Stimulated activated CD4-positive, alpha-beta T cell treated with anti-CD3 and anti-CD28 coated beads, Interleukin-12 subunit alpha, Interleukin-12 subunit beta, amount 100 ng/mL, for 4 hours (primary cell): ENCODE measurements at places on chromosomes 5 and 9.

DNA sequence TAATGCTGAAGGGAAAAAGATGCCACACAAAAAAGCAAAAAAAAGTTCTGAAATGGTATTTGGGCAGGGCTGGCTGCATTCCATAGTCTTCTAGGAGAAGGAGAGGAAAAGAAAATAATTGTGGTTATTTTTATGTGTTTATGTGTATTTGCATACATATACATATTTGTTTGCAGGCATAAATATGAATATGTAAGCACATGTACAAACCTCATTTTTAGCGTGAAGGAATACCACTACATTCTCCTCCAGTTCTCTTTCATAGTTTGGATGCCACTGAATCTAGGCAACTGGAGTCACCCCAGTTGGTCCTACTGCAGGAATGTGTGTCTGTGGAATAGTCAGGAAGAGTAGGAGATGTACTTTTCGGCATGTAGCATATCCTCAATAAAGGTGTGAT, 181.1 kb downstream of the YTHDC2 start:
- no peak for DNase-seq

DNA sequence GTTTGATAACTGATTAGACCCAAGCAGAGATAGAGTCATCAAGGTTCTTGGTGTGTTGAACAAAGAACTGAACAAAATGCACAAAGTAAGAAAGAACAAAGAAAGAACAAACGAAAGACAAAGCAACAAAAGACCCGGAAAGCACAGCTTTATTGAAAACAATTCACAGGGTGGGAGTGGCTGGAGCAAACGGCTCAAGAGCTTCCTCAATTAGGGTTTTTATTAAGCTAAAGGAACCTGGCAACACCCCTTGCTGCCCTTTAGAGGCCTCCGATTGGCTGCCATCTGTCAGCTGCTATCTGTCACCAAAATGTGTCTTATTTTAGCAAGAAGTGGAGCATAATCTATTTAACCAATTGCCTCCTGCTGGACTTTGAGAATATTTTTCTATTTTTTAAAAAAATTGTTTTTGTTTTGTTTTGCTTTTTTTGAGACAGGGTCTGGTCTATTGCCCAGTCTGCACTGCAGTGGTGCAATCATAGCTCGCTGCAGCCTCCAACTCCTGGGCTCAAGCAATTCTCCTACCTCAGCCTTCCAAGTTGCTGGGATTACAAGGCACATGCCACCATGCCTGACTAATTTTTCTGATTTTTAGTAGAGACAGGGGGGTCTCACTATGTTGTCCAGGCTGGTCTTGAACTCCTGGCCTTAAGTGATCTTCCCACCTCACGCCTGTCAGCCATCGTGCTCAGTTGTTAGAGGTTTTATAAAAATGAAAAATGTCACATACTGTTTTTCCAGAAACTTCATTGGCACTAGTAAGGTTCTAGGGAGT, 7.7 kb upstream of the ABO start:
- no peak for DNase-seq

DNA sequence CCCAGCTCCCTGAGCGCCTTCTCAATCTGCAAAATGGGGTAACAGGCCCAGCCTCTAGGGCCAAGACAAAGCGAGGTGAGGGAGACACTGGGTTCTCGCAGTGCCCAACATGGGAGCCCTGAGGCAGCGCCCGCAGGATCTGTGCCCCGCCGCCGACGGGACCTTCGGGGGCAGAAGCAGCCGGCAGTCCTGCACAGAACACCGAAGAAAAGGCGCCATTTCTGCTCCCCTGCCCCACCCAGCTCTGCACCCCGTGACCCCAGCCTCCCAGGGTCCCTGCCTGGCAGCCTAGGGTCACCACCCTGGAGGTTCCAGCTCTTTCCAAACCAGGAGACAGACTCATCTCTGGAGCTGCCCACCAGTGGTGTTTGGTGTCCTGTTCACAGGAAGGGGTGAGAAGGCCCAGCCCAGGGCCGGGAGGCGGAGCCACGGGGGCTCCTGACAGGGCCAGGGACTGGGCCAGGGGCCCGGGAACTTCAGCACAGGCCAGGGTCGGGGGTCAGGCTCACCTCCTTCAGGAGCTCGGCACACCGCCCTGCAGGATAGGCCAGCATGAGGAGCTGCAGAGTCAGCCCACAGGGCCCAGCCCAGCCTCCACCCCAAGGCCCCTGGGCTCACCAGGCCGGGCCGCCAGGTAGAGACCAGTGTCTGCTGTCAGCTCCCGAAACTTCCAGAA, 3.3 kb downstream of the LCN8 start:
- no peak for DNase-seq

GRCh38 chr9:13948037-13948436, 365.9 kb downstream of the NFIB start:
- no peak for DNase-seq

DNA sequence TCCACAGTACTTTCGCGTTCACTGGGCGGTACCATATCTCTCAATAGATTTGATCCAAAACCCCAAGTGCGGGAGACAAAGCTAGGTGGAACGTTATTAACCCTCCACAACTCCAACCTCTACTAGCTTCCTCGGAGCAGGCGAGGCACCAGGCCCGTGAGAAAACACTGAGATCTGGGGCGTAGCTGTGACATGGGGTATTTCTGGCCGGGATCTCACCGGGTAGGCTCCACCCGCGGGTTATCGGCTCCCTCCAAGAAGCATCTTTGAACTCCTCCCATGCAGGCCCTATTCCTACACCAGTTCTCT, 350 bp upstream of the SLC25A46 start:
- DNase-seq, result no peak

DNA sequence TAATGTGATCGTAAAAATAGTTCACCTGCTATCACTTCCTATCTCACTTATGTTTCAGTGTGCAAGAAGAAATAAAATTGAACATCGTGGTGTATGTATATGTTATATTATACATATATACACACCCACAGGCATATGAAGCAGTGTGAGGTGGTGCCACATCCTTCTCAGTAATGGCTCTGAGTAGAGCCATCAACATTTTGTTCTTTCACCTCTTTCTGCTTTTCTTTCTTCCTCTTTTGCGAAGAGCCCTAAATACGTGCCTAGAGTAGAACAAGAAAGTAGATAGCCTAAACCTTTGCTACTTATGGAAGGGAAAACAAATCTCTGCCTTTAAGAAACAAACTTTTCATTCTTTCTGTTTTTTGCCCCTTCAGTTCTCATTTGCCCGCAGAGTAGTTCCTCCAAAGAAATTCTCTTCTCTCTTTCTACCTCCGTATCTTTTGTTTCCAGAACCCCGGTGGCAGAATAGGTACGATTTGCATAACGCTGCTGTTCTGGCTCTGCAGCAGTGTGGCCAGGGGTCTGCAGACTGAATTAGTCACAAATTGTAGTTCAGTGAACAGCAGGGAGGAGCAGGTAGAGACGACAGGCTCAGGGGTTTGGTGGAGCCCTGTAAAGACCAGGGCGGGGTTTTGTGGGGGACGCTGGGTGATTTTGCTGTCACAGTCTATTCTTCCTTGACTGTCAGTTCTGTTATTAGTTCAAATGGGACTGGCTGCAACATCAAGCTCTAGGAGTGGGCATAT, 40.5 kb upstream of the PJA2 start:
- DNase-seq, result no peak

DNA sequence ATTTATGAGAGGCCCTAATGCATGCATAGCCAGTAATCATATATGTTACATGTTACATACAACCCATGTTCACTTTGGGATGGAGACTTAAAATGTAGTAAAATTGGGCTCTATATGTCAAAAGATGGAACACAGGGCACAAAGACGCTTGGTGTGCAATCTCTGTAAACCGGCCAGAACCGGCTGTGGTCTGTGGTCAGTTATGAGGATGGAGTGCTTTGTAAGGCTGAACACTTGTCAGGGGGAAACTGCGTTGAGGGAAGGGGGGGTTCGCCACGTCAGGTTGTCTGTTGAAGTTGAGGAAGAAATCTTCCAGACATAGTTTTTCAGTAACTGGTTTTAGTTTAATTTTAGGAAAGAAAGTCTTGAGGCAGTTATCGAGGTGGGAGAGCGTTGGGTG, 2.7 kb upstream of the CKMT2 start:
- no peak for DNase-seq
